Renal cortex interstitium (tissue), 15 donors: ENCODE measurements at places on chromosomes 3 and 15.
A peak's percentile ranks its signal among the peaks of the same experiment; 100 is the strongest.

GRCh38 chr15:98266295-98266694 is 305.8 kb downstream of the ARRDC4 start:
- DNase-seq = no peak

GRCh38 chr15:54514601-54515000 is 536.4 kb downstream of the UNC13C start:
- DNase-seq = no peak

- no peak for DNase-seq
Measured at GRCh38 chr15:33091983-33092693, 102.4 kb downstream of the FMN1 start.

DNA sequence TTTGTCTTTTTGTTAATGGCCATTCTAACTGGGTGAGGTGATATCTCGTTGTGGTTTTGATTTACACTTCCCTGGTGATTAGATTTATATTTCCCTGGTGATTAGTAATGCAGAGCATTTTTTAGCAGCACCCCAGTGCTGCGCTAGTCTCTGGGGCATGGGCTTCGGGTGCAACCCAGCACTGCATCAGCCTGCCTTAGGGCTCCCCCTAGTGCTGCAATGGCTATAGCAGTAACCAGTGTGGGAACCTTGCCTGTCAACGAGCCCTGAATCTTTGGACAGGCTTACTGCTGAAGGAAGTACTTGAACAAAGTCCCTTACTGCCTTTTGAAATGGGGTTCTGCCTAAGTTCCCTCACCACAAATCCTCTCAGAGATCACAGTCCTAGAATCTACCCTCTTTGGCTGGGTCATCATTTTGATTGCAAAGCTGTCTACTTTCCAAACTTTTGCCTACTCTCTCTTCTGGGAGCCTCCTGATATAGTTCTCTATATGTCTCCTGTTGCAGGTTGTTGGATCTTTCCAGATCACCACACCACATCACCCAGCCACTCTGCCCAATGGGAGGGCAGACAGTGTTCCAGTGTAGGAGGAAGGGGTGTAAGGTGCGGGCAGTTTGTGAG is 79.2 kb upstream of the CCNL1 start:
- peak; percentile 20 for DNase-seq

DNA sequence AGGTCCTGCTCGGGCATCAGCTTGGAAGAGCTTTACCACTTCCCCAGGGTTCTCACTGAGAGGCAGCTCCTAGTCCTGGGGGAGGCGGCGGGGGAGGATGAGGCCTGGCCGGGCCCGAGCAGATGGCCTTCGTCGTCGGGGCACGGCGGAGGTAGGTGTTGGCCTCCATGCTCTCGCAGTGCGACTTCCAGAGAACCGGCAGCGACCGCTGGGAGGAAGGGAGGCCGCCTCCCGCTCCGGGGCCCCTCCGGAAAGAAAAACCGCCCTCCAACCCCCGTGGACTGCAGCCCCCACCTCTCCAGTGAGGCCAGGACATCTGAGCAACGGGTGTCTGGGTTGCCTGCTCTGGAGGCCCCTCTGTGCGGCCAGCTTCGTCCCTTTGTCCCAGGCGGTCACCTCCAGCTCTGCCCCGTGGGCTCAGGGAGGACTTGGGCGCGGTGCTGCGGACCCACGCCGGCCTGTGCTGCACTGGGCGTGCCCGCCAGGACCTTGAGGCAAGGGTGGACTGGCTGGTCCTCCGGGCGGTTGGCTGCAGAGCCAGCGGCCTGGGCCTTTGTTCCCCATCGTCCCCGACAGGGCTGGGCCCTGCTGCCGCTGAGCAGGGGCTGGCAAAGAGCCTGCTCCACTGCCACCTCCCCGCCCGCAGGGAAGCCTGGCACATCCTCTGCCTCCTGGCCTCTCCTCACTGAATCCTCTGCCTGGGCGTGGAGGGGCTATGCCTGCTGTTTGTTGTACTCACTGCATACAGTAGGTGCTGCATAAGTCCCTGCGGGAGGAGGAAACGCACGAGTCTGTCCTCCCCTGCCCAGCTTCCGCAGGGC is 13.6 kb upstream of the GP9 start:
- no peak for DNase-seq

DNA sequence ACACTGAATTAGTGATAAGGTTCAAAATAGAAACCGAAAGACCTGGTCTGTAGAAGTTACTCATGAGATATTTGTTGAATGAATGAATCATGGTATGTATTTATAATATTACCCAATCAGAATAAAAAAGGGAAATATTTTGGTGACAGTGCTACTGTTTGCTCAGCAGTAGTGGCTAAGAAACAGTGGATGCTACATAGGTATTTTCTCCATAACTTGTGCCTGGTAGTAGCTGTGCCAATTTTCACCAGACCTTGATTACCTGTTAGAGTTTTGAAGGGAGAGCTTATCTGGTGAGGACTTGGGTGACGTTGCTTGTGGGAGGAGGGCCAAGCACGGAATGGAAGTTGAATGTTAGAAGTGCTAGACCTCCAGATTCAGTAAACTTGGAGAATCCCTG is 14.3 kb downstream of the LIMD1 start:
- no peak for DNase-seq

DNA sequence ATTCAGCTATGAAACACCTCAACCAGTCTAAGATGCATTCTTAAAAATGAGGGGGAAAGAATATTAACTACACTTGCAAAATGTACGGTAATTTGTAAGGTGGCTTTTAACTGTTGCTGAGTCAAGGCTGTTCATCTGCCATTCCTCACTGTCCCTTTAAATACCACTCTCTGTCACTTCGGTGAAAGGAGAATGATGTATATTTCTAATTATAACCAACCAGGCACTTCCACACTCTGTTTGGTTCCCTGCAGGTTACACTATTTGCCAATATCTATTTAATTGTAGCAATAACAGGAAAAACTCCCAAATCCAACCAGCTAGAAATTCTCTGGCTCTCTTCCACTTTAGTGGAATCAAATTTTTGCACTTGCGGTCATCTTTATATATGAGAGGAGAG is 70.5 kb upstream of the SLCO3A1 start:
- no peak for DNase-seq

DNA sequence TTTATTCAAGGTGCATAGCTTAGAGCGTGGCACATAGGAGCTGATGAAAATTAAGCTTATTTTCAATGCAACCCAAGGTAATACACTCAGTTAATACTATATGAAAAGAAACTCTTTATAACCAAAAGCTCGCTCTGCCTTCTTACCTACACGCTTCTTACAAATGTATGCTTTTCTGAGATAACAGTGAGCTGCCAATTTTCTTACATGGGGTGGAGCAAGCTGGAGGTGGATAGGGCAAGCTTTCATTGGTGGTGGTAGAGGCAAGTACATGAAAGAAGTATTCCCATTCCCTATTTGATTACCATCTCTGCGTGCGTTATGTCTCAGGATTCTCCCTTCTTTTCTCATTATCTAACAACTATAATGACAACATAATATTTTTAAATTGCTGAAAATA is 8.9 kb downstream of the DZIP3 start:
- DNase-seq = no peak

DNA sequence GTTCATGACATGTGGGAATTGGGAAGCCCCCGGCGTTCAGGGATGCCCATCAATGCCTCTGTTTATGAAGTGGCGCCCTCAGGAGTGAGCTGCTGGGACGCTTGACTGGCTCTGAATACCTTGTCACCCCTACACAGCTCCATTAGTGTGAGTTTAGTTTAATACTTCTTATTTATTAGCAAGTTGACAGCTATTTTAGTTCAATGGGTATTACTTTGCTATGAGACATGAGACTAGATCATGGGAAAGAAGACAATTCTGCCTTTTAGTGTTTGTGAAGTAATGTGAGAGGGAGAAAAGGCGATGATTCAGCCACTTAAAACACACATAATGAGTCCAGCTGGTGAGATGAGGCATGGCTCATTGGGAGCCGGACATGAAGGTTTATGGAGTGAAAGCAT is 678.5 kb downstream of the NR2F2 start:
- DNase-seq = peak; percentile 35

DNA sequence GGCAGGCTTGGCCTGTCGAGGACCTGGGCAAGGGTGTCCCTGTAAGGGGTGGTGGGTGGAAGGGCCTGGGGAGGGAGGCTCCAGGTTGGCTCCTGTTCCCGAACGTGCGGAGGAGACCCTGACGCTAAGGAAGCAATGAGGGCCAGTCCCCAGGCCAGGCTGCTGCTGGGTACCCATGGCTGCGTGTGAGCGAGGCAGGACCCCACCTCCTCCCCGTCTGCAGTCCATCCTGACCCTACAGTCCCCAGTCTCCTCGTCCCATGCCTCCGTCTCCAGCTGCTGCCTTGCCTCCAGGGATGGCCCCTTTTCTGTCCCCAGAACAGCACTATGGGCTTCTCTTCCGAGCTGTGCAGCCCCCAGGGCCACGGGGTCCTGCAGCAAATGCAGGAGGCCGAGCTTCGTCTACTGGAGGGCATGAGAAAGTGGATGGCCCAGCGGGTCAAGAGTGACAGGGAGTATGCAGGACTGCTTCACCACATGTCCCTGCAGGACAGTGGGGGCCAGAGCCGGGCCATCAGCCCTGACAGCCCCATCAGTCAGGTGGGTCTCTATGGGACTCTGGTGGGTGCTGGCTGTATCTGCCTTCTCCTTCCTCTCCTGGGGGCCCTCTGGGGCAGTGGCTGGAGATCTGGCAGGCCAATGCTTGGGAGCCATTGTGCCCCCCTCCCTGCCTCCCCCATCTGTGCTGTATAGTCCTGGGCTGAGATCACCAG is 571 bp downstream of the FES start:
- DNase-seq = no peak

DNA sequence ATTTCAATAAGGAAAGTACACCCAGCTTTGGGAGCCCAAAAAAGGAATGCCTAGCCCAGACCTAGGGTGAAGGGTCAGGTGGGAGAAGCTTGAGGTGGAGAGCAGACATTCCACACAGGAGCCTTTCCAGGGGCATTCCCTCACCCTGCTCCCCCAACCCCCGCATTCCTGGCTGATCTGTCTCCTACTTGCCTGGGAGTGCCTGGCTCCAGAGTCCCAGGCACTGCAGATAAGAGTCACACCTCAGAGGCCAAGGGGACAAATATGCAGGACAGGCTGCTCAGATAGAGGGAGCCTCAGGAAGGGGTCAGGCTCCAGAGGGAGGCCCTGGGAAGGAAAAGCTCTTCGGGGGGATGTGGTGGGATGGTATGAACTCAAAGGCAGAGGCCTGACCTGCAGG is 20.8 kb upstream of the HCN4 start:
- DNase-seq = no peak

DNA sequence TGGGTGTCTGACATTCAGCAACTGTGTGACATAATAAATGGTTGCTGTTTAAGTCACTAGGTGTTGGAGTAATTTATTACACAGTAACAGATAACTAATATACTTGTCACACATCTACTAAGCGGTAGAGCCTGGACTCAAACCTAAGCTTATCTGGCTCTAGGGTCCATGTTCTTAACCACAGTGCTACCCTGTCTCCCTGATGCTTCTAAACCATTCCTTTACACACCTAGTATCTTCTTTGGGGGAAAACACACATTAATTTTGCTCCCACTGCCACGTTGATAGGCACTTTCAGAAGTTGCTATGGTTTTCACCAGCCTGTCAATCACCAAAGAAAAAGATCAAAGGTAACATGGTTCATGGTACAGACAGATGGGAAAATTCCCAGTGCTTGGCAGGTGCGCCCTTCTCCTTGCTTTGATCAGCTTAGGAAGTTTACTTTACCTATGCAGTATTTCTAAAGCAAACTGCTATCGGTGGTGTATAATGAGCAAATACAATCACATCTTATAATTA is 150.8 kb downstream of the PDZRN3 start:
- DNase-seq = no peak

GRCh38 chr3:31895471-31895870 is 85.6 kb downstream of the OSBPL10 start:
- no peak for DNase-seq

- no peak for DNase-seq
Measured at GRCh38 chr3:17542591-17542990, 199.8 kb downstream of the TBC1D5 start.

- DNase-seq = no peak
Measured at GRCh38 chr3:21944251-21944650, 193.2 kb upstream of the ZNF385D start.

- DNase-seq = no peak
Measured at GRCh38 chr15:31448635-31448979, 122.0 kb downstream of the KLF13 start.

GRCh38 chr3:16545413-16546185 is 32.1 kb upstream of the RFTN1 start:
- no peak for DNase-seq

- DNase-seq = no peak
Measured at GRCh38 chr3:39224288-39224687, 31.9 kb upstream of the XIRP1 start.

DNA sequence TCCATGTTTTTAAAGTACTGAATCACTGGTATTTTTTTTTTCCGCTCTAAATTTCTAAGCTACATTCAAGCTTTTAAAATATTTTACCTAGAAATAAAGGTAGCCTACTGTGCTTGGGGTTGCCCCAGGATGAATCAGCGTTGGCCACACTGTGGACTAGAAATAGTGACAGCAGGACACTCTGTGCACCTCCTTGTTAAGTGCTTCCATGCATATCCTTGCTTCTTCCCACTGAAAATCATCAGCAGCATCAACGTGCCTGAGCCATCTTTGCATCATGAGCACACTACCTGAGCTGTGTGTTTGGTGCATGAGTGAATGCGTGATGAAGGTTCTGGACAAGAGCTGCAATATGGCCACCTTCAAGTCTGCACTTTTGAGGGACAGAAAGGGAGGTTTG is 142.0 kb upstream of the SLC2A2 start:
- DNase-seq = no peak

DNA sequence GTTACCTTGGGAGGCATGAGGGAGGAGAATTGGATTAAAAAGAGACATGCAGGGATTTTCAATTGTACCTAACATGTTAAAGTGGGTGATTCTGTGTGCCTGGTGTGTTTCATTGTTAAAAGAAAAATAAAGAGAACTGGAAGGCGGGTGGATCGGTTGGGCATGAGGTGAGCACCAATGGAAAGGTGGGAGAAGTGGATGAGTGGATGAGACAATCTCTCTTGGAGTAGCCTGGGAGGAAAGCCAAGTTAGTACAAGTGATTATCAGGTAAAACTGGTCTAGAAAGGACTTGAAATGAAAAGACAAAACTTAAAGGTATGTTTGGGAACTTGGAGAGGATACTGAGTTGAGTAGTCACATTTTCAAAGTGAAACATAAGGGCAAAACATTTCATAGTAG is 12.1 kb downstream of the VEPH1 start:
- no peak for DNase-seq
